ENCODE measurements at places on chromosomes 16 and 17. TPM values are rescaled to one million over a fixed set of nuclear protein-coding genes. Genes with fewer than 3 reads are reported as not detected.

- peaks cover 9% of the 10 kb centered on the region for H3K4me1 ChIP-seq
- H3K4me3 ChIP-seq = no peak overlapping the region
- no peaks in the 10 kb centered on the region for H3K27me3 ChIP-seq
- DNase-seq = no peak
Observed at GRCh38 chr16:724188-725040, 1.8 kb downstream of the CCDC78 start.

Gene FBXO39
- total RNA-seq = not detected

- H3K27me3 ChIP-seq = peaks cover 3% of the 10 kb centered on the region
- no peak overlapping the region for H3K27ac ChIP-seq
- H3K4me3 ChIP-seq = no peak overlapping the region
- no peak for DNase-seq
- no peaks in the 10 kb centered on the region for H3K36me3 ChIP-seq
Observed at GRCh38 chr17:79464318-79465010, 146.4 kb downstream of the RBFOX3 start.

Gene CES5A
- not detected for total RNA-seq

Gene TPSD1
- total RNA-seq = not detected

GRCh38 chr17:6627019-6627418 lies 13.5 kb downstream of the KIAA0753 start:
- no peaks in the 10 kb centered on the region for H3K27me3 ChIP-seq
- no peak overlapping the region for H3K27ac ChIP-seq
- no peak overlapping the region for H3K4me3 ChIP-seq
- no peak for DNase-seq
- peaks cover 8% of the 10 kb centered on the region for H3K4me1 ChIP-seq

Gene ADCY9
- total RNA-seq = 3.6 TPM

Gene TMEM114
- total RNA-seq = not detected

Gene TBC1D3
- total RNA-seq = not detected

GRCh38 chr16:2692948-2693651 lies 10.8 kb downstream of the KCTD5 start:
- DNase-seq = no peak
- H3K4me1 ChIP-seq = no peaks in the 10 kb centered on the region
- no peaks in the 10 kb centered on the region for H3K27me3 ChIP-seq

Gene ALOX15B
- total RNA-seq = 0.08 TPM

DNA sequence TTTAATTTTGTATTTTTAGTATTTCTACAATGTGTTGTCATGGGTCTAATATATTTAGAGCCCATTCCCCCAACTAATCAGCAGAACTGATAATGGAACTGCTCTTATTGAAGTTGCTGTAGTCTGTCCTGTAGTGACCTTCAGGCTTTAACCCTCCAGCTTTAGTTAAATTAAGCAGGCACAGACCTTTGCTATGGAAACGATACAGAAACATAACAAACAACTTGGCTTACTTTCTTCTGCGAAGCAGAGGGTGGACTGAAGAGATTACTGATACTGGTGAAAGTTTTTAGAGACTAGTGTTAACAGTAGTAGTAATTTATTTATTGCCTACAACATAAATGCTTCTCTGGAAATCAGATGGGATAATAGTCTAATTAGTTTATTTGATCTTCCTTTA lies 61.4 kb downstream of the NFATC3 start:
- H3K4me1 ChIP-seq = peaks cover 46% of the 10 kb centered on the region
- H3K36me3 ChIP-seq = peaks cover 22% of the 10 kb centered on the region
- DNase-seq = no peak
- no peak overlapping the region for H3K27ac ChIP-seq
- no peak overlapping the region for H3K4me3 ChIP-seq
- H3K27me3 ChIP-seq = no peaks in the 10 kb centered on the region

GRCh38 chr17:32819035-32819434 lies 57.9 kb downstream of the MYO1D start:
- H3K27me3 ChIP-seq = peaks cover 17% of the 10 kb centered on the region
- no peak for DNase-seq
- no peak overlapping the region for H3K27ac ChIP-seq
- peaks cover 8% of the 10 kb centered on the region for H3K4me1 ChIP-seq
- no peaks in the 10 kb centered on the region for H3K36me3 ChIP-seq

Gene CIAO2B
- 152 TPM for total RNA-seq

DNA sequence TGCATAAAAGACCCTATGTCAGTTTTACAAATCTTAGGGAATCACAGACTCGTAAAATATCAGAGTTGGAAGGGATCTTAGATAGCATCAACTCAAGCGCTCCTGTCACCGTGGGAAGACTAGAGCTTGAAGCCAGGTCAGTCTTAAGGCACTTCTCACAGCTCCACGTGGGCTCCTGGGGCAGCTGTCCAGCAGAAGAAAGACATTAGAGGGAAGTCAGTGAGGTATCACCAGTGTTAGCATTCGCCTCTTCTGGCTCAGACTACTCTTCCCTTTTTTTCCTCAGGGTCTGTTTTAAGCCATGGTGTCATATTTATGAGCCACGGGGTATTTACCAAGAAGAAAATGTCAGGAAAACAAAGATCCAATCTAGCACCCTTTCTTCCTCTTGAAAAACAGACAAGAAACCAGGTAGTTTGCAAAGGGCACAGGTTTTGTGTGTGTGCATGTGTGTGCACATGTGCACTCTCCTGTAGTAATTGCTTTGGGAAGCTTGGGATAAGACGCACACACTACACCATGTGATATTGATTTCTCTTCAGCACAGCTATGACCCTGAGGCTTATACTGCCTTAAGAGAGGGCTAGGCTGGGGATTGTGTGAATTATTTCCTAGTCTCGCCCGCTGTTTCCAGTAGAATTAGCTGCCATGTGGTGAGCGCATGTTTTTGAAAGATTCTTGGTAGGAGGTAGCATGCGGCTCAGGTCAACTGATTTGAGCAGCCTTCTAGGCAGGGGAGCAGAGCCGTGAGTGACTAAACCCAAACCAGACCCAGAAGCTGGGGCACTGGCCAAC lies 61.0 kb upstream of the ELAC2 start:
- H3K36me3 ChIP-seq = no peaks in the 10 kb centered on the region
- no peak overlapping the region for H3K27ac ChIP-seq
- no peak for DNase-seq
- peaks cover 7% of the 10 kb centered on the region for H3K27me3 ChIP-seq
- H3K4me3 ChIP-seq = no peak overlapping the region
- no peaks in the 10 kb centered on the region for H3K4me1 ChIP-seq

GRCh38 chr17:2983255-2983654 lies 80.2 kb downstream of the OR1D5 start:
- no peak for DNase-seq
- H3K4me3 ChIP-seq = no peak overlapping the region
- H3K4me1 ChIP-seq = no peaks in the 10 kb centered on the region
- no peaks in the 10 kb centered on the region for H3K27me3 ChIP-seq
- no peak overlapping the region for H3K27ac ChIP-seq
- H3K36me3 ChIP-seq = no peaks in the 10 kb centered on the region
